ENCODE measurements at places on chromosomes 4 and X. TPM values are rescaled to one million over a fixed set of nuclear protein-coding genes. Genes with fewer than 3 reads are reported as not detected.

Gene DCK
- 8.2 TPM for total RNA-seq

Gene CNGA1
- total RNA-seq = not detected

Gene TMEM35A
- 0.33 TPM for total RNA-seq

Gene KLB
- 0.47 TPM for total RNA-seq

Gene TENM3
- 10.7 TPM for total RNA-seq

Gene TRMT2B
- total RNA-seq = 14.0 TPM

Gene ARHGAP10
- 43.5 TPM for total RNA-seq

Gene GAGE12H
- not detected for total RNA-seq

Gene HSFX3
- not detected for total RNA-seq

Gene CENPE
- 3.0 TPM for total RNA-seq

Gene SUPT20HL2
- total RNA-seq = not detected

Gene RAB33A
- total RNA-seq = 13.4 TPM

Gene AFP
- total RNA-seq = not detected

Gene MFSD8
- 8.3 TPM for total RNA-seq

Gene SMIM20
- total RNA-seq = 27.8 TPM

Gene SULT1E1
- not detected for total RNA-seq

Gene USP17L25
- total RNA-seq = not detected

Gene TREX2
- total RNA-seq = not detected

Gene ASB11
- total RNA-seq = 137 TPM

Gene RS1
- total RNA-seq = not detected

Gene MXRA5
- 4.2 TPM for total RNA-seq

Gene FRMD7
- not detected for total RNA-seq

Gene GAGE12E
- not detected for total RNA-seq

Gene CCDC110
- 3.9 TPM for total RNA-seq

Gene PDGFC
- 17.1 TPM for total RNA-seq

Gene CT47B1
- not detected for total RNA-seq

Gene MND1
- total RNA-seq = not detected

Gene MAGEA8
- total RNA-seq = not detected

Gene ADAM29
- total RNA-seq = not detected

Gene STOX2
- total RNA-seq = 18.5 TPM

Gene NR3C2
- total RNA-seq = 15.7 TPM

Gene PCSK1N
- total RNA-seq = 4.3 TPM

Gene HERC5
- 1.6 TPM for total RNA-seq

Gene CISD2
- total RNA-seq = 11.5 TPM

Gene HMX1
- not detected for total RNA-seq

Gene NEXMIF
- total RNA-seq = 0.26 TPM

Gene EREG
- 3.1 TPM for total RNA-seq

Gene XAGE1B
- total RNA-seq = 1.1 TPM

Gene KDM6A
- total RNA-seq = 16.9 TPM

Gene MAN2B2
- total RNA-seq = 25.5 TPM

Gene PASD1
- not detected for total RNA-seq

Gene CORIN
- 42.3 TPM for total RNA-seq

Gene TEX11
- not detected for total RNA-seq

Gene ADRA2C
- 3.1 TPM for total RNA-seq

Gene GPRIN3
- total RNA-seq = 5.2 TPM

Gene COL4A6
- total RNA-seq = 17.7 TPM

Gene SLIT2
- 6.7 TPM for total RNA-seq

Gene NHS
- total RNA-seq = 2.0 TPM

Gene POU4F2
- total RNA-seq = not detected

Gene DGKK
- total RNA-seq = not detected

Gene IDUA
- total RNA-seq = 8.9 TPM

Gene MAGEC1
- not detected for total RNA-seq

Gene PPP1R2C
- total RNA-seq = not detected

Gene MAGEA9B
- not detected for total RNA-seq

Gene SLC38A5
- 2.2 TPM for total RNA-seq

Gene F11
- total RNA-seq = not detected

Gene NAP1L5
- 5.2 TPM for total RNA-seq

Gene DNASE1L1
- 74.4 TPM for total RNA-seq

All from right atrium auricular region (tissue), 2 donors.